SJSA1 (cell line): ENCODE measurements at places on chromosomes 13 and 19.

DNA sequence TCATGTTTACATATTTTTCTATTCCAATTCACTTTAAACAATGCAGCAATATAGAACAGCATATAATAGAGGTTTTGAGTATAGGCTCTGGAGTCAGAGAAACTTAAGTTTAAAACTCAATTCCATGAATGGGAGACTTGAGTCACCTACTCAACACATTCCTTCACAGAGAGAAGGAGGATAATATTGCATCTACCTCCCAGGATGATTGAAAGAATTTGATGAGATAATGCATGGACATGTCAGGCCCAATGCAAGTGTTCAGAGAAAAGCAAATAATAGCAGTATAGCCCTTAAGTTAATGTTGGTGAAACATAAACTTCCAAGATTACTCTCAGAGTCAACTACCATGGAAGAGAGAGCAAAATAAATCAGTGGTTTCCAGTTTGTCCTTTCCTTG is 170.2 kb downstream of the DCLK1 start:
- peak; percentile 33 for DNase-seq

- DNase-seq = no peak
These were observed 1422.1 kb downstream of the PCDH9 start for GRCh38 chr13:65808061-65808460.

- no peak for DNase-seq
These were observed 14.9 kb upstream of the IGLON5 start for GRCh38 chr19:51296336-51297093.

- no peak for DNase-seq
These were observed 7.2 kb upstream of the ASPDH start for GRCh38 chr19:50520822-50521465.

DNA sequence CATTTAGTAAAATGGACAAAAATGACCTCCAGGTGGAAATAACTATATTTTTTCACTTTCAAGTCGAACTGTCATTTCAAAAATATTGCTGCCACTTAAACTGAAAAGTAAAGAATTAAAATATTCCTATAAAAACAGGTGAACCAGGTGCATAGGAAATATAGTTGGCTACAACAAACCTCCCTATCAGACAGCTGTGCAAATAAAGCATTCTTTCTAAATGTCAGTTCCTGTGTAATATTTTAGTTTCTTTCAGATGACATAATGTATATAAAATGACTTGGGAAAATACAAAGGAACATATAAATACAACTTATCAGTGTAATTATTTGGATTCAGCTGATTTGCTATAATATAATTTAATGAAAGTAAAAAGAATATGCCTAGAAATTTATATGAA is 403.5 kb upstream of the GPC6 start:
- DNase-seq = no peak

DNA sequence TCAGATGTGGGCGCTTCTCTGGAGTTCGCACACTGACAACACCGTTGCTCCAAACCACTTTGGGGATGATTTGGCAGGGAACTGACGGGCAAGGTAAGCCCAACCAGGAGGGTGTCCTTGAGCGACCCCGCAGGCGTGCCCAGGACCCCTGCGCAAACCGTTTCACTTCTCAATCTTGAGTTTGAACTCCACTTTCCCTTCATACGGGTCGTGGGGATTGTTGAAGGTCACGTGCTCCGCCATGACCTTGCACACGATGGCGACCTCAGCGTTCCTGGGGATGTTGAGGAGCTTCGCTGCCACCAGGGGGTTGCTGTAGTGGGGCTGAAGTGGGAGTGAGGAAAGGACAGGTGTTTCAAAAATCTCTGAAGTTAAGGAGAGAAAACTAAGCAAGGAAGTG is 8.8 kb downstream of the ATP4B start:
- DNase-seq = peak; percentile 61
